LoVo (cell line): ENCODE measurements at places on chromosomes 12 and 14.

- DNase-seq: no peak
Measured at GRCh38 chr12:66082744-66083143, 47.8 kb downstream of the LLPH start.

- DNase-seq: peak; percentile 99
Measured at GRCh38 chr14:73458183-73458976, at the start of gene NUMB. NUMB (minus strand) TSS chr14:73458546; CDS start chr14:73355751, 102,795 bp downstream.

DNA sequence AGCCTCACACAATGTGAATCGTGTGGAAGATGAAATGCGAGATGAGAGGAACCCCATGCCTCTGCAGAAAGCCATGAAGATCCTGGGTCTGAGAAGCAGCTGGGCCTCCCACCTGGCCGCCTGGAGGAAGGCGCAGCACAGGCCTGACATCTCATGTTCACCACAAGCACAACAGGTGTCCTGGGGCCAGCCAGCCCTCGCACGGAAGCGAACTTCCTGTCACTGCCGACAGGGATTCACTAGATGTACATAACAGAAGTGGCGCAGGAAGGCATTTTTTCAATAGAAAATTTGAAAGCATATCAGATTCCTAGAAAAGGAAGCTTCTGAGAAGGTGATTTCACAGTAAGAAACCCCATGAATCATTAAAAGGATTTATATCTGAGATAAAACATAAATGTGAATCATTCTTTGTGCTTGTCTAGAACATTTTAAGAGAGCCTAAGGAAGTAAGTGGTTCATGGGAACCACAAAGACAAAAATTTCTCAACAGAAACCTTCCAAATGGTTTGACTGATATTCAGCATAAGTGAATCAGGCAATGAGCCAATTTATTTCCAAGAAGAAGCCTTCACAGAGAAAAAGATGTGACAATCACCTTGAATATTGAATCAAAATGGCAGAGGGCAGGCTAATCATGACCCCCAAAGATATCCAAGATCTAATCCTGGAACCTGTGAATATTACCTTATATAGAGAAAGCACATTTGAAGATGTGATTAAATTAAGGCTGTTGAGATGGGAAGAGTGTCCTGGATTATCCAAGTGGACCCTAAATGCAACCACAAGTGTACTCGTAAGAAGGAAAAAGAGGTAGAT lies 311.9 kb downstream of the DUSP6 start:
- no peak for DNase-seq

GRCh38 chr12:60279221-60279620 lies 683.4 kb downstream of the SLC16A7 start:
- no peak for DNase-seq

GRCh38 chr14:89638891-89639290 lies 221.9 kb upstream of the FOXN3 start:
- DNase-seq: no peak

DNA sequence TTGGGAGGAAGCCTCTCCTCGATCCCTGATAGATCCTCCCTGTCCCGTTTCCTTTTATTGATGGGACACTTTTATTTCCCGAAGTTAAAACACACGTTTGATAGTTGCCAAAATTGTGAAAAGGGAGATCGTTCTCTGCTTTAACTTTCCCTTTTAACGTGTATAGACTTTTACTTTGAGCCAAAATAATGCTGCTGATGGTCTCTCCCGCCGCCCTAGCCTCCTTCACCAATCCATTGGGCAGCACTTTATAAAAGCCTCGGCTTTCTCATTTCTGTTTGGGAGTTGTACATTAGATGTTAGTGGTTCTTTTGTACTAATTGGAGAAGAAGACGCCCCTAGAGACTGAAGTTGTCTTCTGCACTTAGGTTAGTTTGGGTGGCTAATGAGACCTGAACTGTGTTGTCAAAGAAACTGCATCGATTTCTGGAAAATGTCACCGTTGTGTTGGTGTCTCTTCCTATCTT lies 1.4 kb downstream of the TMTC2 start:
- peak; percentile 32 for DNase-seq

DNA sequence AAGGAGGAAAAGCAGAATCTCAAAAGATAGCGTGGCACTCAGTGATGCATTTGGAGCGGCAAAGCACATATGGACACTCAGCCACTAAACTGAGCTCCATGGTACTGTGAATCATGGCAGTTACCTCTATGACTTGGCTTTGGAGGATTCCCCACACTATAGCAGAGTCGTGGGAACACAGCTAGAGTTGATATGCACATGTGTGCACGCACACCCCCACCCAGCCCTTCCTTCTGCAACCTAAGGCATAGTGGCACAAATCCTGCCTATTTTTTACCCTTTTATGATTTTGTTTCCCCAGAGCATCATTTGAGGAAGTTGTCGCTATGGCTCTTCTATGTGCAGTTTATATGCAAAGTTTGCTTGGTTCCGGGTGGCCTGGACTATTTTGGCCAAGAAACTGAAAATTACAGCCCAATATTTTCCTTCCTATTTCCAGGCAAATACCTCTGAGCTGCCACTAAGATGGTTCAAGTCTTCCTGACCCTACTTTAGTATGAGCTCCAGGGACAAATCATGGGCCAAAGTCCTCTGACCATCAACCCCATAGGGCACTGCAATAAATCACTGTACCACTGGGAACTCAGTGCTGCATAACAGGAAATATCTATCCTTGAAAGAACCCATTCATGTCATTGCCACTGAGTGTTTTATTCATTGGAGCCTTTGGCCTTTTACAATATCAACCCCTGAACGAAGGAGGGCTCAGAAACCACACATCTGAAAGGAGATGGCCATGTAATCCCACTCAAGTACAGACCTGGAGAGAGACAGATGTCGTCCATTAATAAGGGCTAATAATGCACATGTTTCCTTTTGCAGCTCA lies 177.5 kb downstream of the EGLN3 start:
- DNase-seq: no peak

- no peak for DNase-seq
Measured at GRCh38 chr12:32944195-32944594, 47.6 kb upstream of the PKP2 start.

GRCh38 chr12:116012757-116013156 lies 264.7 kb downstream of the MED13L start:
- no peak for DNase-seq

- no peak for DNase-seq
Measured at GRCh38 chr14:24705840-24706239, 71.8 kb upstream of the GZMB start.

GRCh38 chr14:91611528-91611927 lies 101.4 kb upstream of the PPP4R3A start:
- no peak for DNase-seq

DNA sequence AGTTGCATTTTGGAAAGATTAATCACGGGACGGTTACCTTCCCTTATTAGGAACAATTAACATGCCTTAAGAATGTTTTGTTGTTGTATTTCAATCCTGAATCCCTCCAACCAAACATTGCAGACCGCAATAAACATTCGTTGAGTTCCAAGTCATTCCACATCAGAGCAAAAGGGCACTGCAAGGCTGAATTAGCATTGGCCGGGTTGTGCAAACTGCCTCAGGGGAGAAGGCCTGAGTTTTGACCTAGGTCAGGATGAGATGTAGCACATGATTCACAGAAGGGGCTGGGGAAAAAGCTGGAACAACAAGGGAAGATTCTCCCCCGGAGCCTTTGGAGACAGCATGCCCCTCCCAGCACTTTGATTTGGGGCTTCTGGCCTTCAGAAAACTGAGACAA lies 82.1 kb upstream of the BDKRB2 start:
- no peak for DNase-seq

- no peak for DNase-seq
Measured at GRCh38 chr14:75279153-75279762, 630 bp downstream of the FOS start.

DNA sequence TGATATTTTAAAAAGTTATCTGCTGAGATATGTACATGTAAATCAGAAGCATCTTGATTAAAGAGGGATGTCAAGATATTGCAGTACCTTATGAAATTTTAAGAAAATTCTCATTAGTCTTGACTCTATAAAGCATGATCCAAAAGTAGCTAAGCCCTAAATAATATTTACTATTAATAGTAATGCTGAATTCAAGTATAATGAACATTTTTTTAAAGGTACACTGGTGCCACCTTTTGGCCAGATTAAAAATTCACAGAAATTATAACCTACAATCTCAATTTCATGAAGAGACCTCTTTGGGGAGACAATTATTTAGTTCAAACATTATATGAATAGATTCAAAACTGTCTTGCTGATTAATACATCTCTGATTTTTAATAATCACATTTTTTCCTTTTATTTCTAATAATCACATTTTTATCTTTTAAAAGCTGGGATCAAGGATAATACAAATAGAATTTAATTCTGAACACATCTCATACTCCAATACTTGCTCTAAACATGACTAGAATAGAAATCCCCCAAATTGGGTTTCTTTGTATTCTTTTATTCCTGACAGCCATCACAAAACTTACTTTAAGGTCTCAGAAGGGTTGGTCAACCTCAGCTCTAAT lies 13.4 kb downstream of the AKAP5 start:
- no peak for DNase-seq

DNA sequence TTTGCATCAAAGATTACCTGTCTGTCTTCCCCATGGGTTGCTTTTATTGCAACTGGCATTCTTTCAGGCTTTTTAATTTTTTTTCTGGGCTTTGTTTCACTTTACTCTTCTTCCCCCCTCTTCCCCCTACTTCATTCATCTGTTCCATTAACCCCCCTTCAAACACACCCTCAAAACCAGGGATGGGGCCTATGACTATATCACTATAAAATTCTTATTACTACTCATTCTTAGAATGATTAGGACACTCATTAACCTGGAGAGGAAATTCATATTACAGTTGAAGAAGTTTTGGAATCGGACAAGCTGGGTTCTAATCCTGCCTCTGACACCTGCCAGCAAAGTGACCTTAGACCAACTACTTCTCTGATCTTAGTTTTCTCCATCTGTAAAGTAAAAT lies 24.8 kb upstream of the MDM1 start:
- no peak for DNase-seq

- DNase-seq: no peak
Measured at GRCh38 chr12:12909995-12910420, 18.6 kb downstream of the GPRC5A start.

GRCh38 chr14:105166571-105167302 lies 1.8 kb downstream of the JAG2 start:
- DNase-seq: no peak

DNA sequence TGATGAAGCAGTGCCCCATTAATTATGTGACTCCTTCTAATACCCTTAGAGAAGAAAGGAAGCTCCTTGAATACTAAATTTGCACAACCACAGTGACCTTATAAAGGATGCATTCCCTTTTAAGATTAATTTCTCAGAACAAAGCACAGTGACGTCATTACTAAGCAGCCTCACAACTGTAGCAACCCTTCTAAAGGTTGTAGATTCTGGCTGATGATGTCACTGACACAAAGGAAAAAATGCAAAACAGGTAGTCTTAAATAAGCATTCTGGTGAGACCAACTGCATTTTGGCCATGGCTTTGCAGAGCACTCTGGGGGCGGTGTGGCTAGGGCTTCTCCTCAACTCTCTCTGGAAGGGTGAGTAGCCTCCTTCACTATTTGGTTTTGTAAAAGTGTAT lies 38.4 kb upstream of the OR4E1 start:
- no peak for DNase-seq

DNA sequence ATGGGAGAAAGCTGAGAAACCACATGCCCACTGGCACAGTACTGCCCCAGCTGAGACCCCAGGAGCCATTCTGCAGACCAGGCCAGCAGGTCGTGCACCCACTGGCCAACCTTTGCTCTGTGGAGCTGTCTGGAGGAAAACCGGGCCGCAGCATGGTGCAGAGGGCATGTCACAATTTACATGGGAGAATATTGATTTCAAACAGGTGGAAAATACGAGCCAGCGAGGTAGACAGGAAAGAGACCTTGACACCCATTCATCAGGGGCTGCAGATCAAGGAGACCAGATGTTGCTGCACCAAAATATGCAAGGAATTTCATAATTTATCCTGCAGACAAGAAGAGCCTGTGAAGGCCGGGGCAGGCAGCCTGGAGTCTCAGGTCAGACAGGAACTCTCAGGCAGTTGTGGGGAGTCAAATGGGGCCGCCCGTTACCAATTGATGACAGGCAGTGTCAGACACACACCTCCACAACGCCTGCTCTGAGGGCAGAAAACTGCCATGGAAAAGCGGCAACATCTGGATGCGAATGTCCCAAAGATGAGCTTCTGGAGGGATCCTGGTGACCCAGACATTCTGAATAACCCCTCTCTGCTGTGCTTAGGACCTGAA lies 74.6 kb upstream of the BCL11B start:
- DNase-seq: no peak

- DNase-seq: no peak
Measured at GRCh38 chr12:68375756-68376695, 43.9 kb upstream of the MDM1 start.

DNA sequence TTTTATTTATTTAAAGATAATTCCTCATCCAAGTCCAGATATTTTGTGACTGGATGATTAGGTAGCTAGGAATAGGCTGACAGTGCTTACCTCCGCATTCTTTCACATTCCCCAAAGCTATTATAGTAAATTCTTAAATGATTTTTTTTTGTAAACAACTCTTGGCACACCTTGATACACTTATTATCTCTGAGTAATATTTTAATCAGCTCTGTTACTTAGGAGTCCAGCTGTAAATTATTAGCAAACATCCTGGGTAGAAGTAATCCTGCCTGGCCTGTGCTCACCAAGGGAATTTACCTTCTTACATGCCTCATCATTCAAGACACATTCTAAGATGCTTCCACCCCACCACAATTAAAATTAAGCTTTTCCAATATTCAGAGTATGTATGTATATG lies 186.1 kb downstream of the SLC2A13 start:
- DNase-seq: no peak

- no peak for DNase-seq
Measured at GRCh38 chr14:92461891-92462290, 51.7 kb upstream of the RIN3 start.

DNA sequence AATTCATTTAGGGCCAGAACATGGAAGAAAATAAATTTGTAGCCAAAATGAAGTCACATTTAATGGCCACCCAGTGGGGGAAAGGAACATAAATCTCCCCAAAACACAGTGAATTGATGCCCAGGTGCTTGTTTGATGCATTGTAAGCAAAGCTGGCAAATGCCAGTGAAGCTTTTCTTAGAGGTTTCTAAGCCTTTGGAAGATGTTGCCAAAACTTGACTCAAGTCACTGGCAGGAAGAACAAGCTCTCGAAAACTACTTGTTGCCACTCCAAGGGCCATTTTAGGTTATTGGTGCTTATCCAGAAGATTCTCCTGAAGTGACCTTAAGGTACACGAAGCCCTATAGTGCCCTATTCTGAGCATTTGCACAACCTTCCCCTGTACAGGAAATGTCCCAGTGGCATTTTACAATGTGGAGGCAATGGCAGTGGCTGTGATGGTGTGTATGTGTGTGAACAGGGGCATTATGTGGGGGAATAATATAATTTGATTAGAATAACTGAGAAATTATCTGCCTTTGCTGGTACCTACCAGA lies 89.5 kb upstream of the NOVA1 start:
- no peak for DNase-seq

- DNase-seq: no peak
Measured at GRCh38 chr12:4984344-4984743, 59.3 kb upstream of the KCNA5 start.
